ENCODE measurements at places on chromosomes 7 and 10.

- no peak for DNase-seq
Observed at GRCh38 chr7:18901982-18902421, 215.4 kb downstream of the TWIST1 start.

DNA sequence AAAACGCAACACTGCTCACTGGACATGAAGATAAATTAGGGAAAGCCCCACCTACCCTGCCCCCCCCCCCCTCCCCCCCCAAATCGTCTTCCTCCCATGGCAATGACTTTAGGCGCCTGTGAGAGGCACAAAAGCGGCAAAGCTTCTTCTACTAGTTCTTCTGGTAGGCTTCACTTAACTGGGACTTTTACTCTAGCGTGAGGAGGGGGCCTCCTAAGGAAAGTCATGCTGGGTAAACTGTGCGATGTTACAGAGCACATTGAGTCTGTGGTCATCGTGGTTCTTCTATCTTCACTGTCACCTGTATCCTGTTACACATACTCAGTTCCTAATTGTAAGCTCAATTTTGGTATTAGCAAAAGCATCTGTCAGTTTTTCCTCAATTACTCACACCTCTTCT, 25.1 kb downstream of the HSPB1 start:
- no peak for DNase-seq

DNA sequence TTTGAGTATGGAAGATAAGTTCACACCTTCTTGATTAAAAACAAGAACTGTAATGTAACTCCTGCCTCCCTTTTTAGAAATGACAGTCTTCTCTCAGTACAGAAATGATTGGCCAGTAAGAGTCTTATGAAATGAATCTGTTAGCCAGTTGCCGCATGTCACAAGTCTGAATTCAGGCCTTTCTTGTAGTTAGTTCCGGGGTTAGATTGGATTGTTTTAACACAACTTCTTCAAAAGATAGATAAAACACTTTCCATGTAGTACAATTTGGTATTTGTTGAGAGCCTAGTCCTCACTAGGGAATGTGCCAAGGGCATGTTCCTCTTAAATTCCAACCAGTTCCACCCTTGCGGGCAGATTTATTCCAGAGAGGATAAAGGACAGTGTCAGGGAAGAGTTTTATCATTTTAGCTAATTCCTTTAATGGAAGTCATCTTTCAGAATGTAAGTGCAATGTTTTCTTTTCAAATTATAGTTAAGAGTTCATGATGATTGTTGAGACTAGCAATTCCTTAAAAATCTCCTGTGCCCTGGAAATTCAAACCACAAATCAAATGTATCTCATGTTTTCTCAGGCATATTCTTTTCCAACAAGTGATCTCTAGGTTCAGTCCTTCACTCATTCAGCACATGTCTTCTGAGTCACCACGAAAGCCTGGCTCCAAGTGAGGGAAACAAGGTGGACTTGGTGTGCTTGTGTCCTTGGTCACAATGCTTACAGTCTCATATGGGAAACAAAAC, 4.1 kb downstream of the FHIP2A start:
- DNase-seq, result no peak

DNA sequence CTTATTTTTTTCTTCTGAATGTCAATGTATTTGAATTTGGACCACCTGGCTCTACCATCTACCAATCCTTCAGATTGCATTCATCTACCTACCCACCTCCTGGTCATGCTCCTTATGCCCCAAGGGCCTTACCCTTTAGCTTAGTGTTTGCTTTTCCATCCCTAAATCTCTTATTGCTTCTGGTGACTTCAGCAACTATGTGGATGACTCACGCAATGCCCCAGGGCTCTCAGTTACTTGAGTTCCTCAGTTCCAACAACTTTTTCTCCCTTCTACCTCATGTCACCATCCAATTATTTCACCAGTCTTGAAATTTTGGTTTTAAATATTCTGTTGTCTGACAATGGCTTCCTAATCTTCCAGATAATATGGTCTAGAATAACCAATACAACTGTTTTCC, 118.9 kb downstream of the CFAP58 start:
- no peak for DNase-seq

DNA sequence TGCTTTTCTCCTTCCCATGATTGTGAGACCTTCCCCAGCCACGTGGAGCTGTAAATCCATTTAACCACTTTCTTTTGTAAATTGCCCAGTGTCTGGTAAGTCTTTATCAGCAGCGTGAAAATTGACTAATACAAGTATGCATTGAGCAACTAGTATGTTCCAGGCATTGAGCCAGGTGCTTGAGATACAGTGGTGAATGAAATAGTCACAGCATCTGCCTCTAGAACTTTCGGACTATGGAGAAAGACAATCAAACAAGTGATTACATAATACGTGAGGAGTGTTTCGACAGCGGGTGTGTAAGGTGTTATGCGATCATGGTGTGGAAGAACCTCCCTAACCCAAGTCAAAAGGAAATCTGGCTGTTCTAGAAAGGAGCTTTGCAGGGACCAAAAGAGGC, 21.6 kb upstream of the NUP205 start:
- DNase-seq, result no peak

DNA sequence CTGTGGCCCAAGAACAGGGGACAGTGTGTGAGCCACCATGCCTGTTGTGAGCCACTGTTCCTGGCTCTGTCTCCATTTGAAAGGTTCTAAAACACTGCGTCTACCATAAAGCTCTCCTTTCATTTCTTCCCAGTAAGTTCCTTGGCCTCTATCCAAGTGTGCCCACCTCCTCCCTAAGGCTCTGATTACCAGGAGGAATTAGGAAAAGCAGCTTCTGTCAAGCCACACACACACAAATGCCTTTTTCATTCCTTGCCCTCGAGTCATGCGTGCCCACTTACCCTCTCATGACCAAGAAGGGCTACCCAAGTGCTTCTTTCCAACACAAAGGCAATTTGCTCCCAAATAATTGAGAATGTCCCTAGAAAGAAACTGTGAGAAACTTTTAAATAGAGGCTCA, 70.8 kb upstream of the PARD3 start:
- no peak for DNase-seq

DNA sequence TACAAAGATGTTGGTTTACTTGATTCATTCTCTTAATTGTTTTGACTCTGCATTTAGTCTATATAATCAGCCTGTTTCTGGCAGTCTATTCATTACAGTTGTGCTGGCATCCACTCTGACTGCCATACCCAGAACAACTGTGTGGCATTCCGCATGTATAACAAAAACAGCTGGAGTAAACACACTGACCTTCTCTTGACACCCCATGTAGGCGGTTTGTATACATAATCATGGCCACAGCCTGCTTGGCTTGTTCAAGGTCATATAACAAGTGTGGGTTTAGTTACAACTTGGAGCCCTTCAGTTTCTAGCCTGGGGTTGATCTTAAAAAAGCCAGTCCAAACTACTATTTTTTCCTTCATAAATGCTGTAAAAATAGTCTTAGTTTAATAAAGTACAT, 70.9 kb downstream of the MBL2 start:
- DNase-seq, result no peak

DNA sequence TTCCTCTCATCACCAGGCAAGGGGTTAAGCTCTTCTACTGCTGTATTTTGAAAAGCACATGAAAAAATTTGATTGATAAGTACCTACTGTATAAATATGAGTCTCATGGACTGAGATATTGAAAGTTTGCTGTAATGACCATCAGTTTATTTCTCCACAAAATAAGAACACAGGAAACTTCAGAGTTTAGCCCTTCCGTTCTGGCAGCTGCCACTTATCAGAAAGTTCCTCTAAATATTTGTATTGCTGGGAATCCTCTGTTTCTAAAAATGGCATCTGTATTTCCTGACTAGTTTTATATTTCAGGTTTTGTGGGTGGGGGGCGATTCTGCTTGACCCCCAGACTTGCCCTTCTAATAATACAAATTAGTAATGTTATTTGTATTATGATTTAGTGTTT, 92.0 kb downstream of the LYZL2 start:
- no peak for DNase-seq

DNA sequence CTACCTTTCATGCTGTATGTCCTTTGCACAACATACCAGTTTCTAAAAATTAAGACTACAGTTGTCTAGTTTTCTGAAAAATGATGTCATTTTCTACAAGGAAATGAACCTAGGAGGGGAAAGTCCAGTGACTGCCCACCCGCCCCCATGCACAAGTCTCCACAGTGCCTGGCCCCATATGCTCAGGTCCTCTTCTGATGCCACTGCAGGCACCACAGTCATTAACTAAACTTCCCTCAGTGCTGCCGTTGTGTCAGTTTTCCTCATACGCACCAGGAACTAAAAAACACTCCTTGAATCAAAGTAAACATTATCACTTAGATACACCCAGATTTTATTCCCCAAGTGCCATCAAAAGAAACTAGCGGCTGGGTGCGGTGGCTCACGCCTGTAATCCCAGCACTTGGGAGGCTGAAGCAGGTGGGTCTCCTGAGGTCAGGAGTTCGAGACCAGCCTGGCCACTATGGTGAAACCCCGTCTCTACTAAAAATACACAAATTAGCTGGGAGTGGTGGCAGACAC, 6.9 kb upstream of the TNS3 start:
- no peak for DNase-seq

- DNase-seq, result no peak
Observed at GRCh38 chr10:23100331-23101030, 5.1 kb downstream of the MSRB2 start.

- no peak for DNase-seq
Observed at GRCh38 chr7:51303142-51303525, 13.5 kb downstream of the COBL start.

GRCh38 chr10:36202881-36203280, 560.8 kb upstream of the FZD8 start:
- no peak for DNase-seq

DNA sequence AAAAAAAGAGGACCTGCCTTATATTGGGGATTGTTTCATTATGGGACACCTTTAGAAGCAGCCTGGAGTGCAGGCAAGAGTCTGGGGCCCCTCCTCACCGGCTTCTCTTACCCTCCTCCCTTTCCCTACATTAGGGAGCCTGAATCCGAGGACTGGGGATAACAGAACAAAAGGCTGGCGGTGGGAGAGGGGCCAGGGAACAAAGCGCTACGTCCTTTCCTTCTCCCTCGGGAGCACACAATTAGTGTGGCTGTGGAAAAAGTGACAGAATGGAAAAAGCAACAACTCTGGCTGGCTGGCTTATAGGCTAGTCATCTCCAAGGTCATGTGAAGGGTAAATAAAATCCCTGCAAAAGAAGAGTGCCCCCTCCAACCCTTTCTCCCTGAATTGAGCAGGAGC, 74.7 kb downstream of the LSM5 start:
- DNase-seq, result no peak

DNA sequence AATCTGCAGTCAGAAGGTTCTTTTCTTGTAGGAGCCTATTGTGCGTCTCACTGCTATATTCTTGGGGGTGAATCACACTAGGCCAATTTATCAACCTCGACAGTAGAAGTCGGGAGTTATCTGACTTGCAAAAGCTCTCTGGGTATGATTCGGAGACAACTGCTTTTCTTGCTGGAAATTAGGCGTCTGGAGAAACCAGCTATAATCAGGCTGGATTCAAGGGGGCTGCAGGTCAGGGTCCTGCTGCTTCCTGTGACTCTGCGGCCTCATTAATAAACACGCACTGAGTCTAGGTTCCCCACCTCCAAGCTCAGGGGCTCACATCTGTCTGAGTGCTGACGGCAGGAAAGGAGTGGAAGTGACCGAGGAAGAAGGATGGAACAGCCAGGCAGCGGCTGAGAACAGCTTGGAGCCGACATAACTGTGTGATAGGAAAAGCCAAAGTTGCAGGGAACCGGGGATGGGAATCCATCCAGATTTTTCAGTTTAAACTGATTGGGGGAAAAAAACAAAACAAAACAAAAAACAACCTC, 184.6 kb downstream of the FANK1 start:
- DNase-seq, result no peak

GRCh38 chr7:5526100-5526905, 102.7 kb upstream of the TNRC18 start:
- no peak for DNase-seq

DNA sequence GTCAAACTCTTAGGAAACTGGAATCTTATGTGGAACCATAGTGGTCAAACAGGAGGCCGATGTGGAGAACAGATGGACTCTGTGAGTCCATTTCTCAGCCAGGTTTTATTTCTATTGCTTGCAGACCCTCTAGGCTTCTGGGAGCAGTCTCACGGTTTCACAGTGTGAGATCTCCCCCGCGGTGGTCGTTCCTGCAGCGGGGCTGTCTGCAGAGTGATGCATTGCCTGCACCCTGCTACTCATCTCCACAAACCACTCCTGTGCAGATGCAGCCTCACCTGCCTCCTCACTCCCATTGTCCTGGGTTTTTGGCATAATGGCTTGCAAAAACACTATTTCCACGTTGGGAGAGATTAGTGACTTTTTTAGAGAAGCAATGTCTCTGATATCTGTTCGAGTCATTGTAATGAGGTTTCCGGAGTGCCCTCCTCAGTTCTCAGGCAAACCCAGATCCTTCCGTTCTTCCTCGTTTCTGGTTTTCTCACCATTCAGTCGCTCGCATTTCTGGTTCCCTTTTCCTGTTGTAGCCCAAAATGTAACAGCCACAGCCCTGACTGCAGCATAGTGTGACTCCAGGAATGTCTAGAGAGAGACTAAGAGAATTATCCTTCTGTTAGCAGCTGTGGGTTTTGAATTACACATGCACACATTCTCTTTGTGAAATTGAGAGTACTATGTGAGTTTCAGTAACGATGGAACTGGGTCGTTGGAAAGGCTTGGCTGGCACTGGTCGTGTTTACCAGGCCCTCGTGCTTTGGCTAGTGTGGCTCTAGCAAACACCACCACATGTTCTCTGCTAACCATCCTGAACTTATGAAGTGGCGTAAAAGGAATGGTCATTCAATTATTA, 30.2 kb downstream of the ACADSB start:
- DNase-seq, result no peak

DNA sequence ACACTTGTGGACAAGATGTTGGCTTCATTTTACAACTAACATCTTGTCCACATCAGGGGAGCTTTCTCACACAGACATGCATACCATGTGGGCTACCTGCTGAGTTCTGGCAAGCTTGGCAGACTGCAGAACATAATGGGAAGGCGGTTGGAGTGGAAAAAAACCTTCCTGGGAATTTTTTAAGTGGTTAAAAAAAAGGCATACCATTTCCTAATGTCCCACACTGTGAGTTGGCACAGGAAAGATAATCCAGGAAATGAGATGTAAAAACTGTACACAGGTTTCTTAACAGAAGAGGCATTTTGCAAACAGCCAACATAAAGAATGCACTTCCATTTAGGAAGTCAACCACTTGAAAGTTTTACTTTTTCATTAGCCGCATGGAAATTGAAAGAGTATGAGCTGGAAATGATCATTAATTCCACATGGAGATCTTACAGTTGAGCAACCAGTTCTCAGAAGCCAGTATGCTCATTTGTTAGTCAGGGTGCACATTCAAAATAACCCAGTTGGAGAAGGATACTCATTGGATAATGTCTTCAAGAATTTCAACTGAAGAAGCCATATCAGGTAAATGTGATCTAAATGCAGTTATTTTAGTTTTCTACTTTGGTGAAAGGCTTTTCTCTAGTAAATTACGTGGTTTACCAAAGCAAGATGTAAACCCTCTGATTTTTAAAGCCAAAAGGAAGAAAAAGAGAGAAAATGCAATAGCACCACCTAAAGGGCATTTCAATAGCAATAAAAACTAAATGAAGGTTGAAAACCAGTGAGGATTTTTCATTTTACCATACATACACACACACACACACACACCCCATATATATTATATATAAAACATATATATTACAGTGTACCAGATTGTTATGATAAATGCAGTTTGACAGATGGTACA, 194.0 kb downstream of the TAX1BP1 start:
- DNase-seq, result no peak
